ENCODE measurements at places on chromosomes 2 and 18.

DNA sequence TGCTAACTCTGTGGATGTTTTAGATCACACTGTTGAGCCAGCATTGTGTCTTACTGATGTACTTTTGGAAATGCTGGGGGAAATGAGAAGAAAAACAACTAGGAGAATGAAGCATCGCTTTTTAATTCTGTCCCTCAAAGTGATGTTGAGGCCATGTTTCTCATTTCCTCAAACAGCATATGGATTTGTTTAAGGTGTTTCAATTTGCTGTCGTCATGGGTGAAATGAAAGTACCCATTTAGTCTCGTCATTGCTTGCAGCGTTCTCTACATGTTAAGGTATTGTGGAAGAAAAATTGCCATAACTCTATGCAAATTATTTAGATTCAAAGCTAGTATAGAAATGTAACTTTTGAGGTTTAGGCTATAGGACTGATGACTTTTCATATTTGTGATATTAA lies 151.3 kb downstream of the KCTD1 start:
- DNase-seq: no peak

GRCh38 chr2:47003641-47004427 lies 88.2 kb upstream of the MCFD2 start:
- DNase-seq: no peak

- DNase-seq: no peak
Observed at GRCh38 chr2:60068755-60069154, 484.7 kb downstream of the BCL11A start.

- DNase-seq: no peak
Observed at GRCh38 chr2:18912225-18912888, 323.0 kb upstream of the NT5C1B start.

DNA sequence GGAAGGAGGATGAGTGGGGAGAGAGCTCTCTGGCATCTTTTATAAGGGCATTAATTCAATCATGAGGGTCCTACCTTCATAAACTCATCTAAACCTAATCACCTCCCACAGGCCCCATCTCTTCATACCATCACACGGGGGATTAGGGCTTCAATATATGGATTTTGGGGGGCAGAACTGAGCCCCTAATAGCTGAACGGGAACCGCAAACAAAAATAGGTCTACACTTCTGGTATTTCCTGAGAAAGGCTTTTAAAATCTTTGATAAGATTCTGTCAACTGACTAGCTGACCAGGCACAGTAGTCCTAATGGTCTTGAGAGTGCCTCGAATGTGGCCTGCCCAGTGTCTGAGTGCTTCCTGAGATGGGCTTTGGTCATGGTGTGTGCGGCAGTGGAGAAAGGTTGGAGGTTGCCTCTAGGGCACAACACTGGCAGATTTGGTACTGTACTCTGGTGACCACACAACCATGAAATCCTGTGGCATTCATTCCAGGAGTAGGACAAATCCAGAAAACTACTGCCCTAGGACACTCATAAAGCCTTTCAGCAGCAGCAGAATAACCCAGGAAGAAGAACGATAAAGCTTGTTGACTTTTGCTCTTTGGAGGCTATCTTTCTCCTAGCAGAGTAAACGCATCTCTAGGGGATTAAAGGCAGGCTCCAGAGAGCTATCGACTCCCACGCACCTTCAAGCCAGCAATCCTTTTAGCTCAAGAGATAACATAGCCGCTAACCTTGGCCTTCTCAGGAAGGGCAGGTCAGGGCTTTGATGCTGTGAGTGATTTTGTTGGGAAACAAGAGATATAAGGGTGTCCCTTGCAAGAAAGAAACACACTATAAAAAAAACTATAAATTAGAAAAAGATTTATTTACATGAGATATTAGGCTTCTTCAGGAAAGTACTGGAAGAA lies 12.3 kb upstream of the APOB start:
- no peak for DNase-seq

- no peak for DNase-seq
Observed at GRCh38 chr2:222364285-222364895, 60.0 kb upstream of the SGPP2 start.

- no peak for DNase-seq
Observed at GRCh38 chr2:120230515-120231471, 7.6 kb upstream of the TMEM185B start.

- no peak for DNase-seq
Observed at GRCh38 chr2:43521568-43521967, 74.3 kb downstream of the THADA start.

DNA sequence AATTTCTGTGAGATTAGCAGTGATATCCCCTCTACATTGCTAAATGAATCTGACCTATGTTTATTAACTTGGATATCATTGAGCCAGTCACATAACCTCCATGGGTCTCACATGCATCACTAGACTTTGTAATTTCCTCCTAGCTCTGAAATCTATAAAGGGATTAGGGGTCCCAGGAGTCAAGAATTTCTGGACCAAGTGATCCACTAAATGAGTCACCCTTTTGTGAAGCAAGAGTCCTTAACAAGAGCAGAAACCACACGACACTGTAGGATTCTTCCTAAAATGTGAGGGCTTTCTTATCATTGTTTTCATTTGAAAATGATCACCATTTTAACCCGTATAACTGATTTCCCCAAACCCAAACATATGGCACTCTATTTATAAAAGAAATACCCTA lies 90.3 kb downstream of the DHRS9 start:
- DNase-seq: no peak

DNA sequence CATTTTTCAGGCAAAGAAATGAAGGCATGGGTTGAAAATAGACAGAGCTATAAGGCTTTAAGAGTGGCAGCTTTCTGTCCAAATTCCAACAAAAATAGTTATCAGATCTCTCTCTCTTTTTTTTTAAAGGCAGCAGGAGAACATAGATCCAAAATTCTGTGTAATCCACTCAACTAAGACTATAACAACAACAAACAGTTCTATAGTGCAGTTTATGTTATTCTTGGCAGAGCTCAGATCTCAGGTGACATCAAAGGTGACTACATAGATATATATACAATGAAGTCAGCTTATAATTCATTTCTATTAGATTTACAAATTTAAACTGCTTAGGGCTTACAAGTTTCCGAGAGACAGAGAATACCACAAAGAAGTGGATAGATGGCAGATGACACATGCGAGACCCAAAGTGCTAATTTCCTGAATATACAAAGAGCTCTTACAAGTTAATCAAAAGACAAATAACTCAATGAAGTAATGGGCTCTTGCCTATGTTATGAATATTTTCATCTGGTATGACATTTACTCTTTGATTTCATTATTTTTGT lies 223.2 kb downstream of the BCL2 start:
- no peak for DNase-seq

DNA sequence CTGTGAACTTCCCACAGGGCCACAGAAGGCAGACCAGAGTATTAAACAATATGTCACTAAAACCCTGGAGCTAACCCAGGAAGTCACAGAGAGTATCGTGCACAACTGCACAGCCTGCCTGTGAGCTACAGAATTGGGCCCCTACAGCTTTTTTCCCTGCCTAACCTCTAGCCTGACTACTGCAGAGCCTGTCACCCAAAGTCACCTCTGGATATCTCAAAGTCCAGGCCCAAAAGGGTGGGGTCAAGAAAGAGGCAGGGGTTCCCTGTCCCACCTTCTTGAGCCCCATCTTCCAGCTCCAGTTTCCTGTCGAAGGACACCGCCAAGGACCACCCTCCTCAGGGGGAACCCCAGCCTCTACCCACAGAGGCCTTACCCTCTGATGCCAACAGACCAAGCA lies 13.5 kb downstream of the GAD1 start:
- DNase-seq: no peak

- DNase-seq: no peak
Observed at GRCh38 chr2:58514252-58514651, 273.1 kb upstream of the FANCL start.

GRCh38 chr18:77132369-77133050 lies at the start of gene MBP:
TSS of gene MBP (minus strand) at chr18:77132783. CDS start at chr18:77105261, 27,522 bp downstream.
- DNase-seq: peak; percentile 58

DNA sequence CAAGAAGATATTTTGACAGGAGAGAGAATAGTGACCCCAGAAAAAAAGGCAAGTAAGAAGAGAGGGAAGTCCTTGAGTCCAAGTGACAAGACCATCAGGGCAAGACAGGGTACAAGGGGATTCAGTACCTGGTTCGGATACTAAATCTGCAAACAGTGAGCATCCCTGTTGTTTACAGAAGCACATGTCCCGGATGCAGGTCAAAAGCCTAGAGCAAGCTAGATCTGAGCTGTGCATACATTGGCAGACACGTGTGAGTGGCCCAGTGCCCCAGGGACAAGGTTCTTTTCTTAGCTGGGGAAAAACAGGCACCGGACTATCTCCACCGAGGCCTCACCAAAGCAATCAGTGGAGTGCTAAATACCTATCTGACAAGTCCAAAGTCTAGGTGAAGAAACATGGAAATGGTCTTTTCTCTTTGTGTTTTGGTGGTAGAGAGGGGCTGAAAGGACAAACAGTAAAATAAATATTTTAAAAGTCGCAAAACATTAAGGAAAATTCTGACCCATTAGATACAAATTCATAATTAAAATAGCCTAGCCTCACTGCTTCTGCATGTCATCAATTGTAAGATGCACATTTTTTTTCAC lies 165.2 kb downstream of the SUCLG1 start:
- DNase-seq: no peak

GRCh38 chr2:180656455-180656847 lies 324.0 kb upstream of the UBE2E3 start:
- DNase-seq: no peak

DNA sequence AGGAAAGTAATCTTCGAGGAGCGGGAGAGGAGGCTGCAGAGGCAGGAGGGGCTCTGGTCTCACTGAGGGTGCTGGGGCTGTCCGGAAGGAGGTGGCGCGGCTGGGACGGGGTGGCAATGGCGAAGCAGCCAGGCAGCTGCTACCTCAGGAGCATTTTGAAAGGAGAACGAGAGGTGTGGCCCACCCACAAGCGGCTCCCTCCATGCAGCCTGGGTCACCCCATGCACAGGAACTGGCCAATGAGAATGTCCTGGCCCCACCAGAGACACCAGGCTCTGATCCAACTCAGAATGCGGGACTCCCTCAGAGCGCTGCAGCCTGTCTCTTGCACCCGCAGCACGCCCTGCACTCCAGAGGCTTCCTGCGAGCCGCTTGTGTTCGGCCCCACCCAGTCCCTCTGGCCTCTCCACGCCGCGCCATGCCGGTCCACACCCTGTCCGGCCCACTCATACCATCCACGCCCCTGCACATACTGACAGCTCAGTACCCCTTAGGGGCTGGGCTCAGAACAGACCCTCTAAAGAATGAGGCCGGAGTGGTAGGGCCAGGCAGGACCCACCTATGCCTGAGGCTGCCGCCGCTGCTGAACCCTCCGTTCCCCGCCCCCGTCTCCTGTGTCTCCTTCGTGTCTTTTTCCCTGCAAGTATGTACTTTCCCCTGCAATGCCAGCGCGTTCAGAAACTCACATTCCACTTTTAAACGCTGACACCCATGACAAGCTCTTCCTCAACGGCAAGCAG lies 6.4 kb upstream of the BOK start:
- DNase-seq: no peak

GRCh38 chr2:6445156-6445555 lies 420.6 kb downstream of the CMPK2 start:
- DNase-seq: no peak

GRCh38 chr2:151753540-151753939 lies 19.3 kb upstream of the NEB start:
- no peak for DNase-seq

GRCh38 chr2:226773291-226773690 lies 26.3 kb downstream of the IRS1 start:
- no peak for DNase-seq

- DNase-seq: no peak
Observed at GRCh38 chr18:62987055-62987830, 271.9 kb downstream of the PHLPP1 start.

- no peak for DNase-seq
Observed at GRCh38 chr2:88201811-88202169, 31.6 kb downstream of the THNSL2 start.

DNA sequence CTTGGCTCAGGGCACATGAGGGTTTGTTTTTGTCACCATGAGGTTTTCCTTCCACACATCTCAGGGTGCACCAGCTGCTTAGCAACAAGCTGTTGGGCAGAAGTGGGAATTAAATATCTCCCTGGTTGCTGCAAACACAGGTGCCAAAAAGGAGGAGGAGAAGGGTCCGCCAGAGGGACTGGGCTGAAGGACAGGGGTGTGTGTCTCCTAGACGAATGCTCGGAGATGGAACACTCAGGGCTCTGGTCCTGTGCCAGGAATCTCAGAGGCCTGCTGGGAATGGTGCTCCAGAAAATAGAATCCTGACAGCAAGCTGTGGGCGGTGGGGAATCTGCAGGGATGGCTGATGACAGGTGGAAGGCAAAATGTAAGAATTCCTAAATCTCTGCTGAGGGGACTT lies 94.5 kb downstream of the VSNL1 start:
- no peak for DNase-seq

GRCh38 chr18:51100385-51101120 lies 70.5 kb downstream of the SMAD4 start:
- no peak for DNase-seq

DNA sequence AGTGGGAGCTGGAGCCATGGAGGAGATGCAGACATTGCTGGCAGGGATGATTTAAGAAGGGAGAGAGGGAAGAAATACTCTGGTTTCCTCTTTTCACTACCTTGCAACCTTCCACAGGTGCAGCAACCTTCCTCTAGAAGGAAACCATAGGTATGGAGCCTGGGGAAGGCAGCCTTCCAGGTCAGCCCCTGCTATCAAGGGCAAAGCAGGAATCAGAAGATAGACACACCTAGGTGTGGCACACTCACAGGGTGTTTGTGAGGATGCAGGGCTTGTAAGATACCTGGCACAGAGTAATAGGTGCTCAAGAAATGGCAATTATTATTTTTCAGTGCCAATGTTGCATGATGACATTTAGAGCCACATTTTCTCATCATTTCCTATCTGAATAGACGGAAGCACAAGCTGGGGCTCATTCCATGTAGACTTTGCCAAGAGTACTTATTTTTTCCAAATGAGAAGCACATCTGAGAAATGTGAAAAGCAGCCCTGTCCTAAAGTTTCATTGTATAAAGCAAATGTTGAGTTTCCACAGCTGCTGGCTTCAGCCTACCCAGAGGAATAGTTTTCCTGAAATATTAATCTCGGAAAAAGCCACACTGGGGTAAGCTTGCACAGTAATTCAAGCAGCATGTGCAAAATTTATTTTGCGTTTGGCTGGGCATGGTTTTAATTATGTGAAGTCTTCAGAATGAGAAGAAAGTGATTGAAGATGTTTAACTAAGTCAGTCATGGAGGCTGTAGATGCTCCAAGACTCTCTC lies 20.6 kb downstream of the EVA1A start:
- no peak for DNase-seq

GRCh38 chr2:183428881-183429280 lies 304.6 kb downstream of the NUP35 start:
- no peak for DNase-seq

DNA sequence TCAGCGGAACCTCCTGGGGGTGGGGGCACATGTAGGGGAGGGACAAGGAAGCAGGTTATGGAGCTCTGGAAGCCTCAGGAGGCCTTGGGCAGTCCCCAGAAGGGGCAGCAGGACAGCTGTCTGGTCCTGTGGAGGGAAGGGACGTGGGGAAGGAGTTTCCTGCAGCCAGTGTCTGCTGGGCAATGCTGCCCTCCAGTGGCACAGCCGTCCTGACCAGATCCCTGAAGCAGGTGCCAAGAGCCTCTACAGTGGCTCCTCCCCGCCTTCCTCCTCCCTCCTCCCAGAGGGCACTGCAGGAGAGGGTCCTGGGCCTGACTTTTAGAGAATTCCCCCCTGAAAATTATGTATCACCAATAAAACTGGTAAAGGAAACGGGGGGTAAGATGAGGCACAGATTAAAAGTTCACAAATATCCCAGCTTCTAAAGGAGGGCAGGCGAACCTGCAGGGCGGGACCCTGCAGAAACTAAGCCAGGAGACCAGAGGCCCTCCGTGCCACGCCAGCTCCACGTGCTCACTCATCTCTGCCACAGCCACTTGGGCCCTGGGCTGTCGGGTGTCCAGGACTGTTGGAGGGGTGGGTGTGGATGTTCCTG lies 258.5 kb downstream of the TWIST2 start:
- DNase-seq: no peak

Data from CD4-positive, alpha-beta T cell (primary cell).